ENCODE measurements at places on chromosomes 12 and 14. TPM values are rescaled to one million over a fixed set of nuclear protein-coding genes. Genes with fewer than 3 reads are reported as not detected.

DNA sequence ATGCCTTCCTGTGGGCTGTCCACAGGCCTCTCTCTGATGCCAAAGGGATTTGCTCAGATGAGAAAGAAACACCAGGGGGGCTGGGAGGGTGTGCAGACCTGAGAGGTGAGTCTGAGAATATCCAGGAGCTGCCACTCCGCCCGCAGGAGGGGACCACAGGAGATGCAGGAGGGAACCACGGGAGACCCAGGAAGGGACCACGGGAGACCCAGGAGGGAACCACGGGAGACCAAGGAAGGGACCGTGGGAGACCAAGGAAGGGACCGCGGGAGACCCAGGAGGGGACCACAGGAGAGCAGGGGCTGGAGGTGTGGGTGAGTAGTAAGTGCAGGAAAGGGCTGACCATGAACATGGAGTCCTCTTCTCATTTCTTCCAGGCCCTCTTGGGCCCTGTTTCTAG, 74.6 kb upstream of the SFSWAP start:
- no peaks in the 10 kb centered on the region for H3K36me3 ChIP-seq
- no peak overlapping the region for H3K4me3 ChIP-seq
- H3K4me1 ChIP-seq, result no peaks in the 10 kb centered on the region
- H3K27me3 ChIP-seq, result peaks cover 60% of the 10 kb centered on the region

- H3K36me3 ChIP-seq, result no peaks in the 10 kb centered on the region
- no peak overlapping the region for H3K27ac ChIP-seq
- no peak for DNase-seq
Measured at GRCh38 chr12:121465921-121466793, 66.2 kb downstream of the RNF34 start.

The FOXA1 gene
- 30.2 TPM for total RNA-seq

The SLC2A13 gene
- total RNA-seq, result 14.6 TPM

The ASCL1 gene
- 0.34 TPM for total RNA-seq

The NEMP1 gene
- total RNA-seq, result 17.9 TPM

The TMEM179 gene
- not detected for total RNA-seq
